ENCODE measurements at places on chromosomes 11 and 22.

GRCh38 chr11:94648789-94649188, 81.6 kb downstream of the PIWIL4 start:
- no peak for DNase-seq

DNA sequence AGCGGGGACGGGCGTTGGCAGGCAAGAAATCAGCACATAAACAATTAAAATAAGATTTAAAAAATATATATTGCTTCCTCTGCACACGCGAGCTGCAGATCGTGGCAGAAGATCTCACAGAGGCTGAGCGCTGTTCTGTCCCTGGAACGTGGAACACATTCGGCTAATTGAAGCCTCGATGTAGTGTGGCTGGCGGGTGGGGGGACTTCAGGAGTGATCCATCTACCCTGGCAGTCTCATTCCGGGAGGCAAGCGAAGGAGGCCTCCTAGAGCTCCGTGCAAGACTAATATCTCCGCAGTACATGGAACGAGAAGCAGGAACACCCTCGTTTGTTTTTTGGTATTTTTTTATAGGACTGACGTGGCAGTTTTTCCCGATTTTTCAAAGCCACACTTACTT, 402.4 kb downstream of the MN1 start:
- DNase-seq, result no peak

DNA sequence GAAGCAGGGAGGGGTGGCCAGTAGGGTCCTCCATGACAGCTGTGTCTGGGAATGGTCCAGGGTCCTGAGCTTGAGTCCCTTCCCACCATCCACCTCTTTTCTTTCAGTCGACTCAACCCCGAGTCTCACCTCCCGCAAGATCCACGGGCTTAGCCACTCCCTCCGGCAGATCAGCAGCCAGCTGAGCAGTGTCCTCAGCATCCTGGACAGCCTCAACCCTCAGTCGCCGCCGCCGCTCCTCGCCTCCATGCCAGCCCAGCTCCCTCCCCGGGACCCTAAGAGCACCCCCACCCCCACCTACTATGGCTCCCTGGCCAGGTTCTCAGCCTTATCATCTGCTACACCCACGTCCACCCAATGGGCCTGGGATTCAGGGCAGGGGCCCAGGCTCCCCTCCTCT, 81.9 kb downstream of the CEP164 start:
- no peak for DNase-seq

DNA sequence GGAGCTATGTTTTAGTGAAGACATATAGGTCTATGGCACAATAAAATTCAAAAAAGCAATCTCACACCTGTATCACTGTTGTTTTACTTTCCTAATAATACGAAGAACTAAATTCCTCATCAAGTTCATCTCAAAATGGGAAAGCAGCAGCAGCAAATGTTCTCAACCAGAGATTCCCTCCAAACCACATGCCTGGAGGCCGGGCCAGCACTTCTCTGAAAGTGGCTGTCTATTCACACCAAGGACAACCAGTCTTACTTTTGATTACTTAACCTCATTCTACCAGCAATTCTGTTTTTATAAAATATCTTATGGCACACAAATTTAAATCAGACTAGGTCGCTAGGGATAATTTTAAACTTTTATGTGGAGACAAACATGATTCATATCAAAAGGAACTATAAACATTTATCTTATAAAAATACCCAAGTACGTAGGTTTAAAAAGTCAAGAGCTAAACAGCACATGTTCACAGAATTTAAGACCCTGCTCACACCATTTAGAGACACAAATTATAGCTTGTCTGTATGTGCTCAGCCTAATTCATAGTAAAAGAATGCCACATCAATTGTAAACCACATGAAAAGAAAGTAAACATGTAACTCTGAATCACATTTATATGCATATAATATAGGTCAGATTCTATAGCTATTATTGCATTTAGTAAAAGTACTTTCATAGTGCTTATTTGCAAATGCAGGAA, 46.1 kb downstream of the RRAS2 start:
- no peak for DNase-seq

- DNase-seq, result no peak
These were observed 162.2 kb downstream of the ARHGAP42 start for GRCh38 chr11:100849009-100849900.

DNA sequence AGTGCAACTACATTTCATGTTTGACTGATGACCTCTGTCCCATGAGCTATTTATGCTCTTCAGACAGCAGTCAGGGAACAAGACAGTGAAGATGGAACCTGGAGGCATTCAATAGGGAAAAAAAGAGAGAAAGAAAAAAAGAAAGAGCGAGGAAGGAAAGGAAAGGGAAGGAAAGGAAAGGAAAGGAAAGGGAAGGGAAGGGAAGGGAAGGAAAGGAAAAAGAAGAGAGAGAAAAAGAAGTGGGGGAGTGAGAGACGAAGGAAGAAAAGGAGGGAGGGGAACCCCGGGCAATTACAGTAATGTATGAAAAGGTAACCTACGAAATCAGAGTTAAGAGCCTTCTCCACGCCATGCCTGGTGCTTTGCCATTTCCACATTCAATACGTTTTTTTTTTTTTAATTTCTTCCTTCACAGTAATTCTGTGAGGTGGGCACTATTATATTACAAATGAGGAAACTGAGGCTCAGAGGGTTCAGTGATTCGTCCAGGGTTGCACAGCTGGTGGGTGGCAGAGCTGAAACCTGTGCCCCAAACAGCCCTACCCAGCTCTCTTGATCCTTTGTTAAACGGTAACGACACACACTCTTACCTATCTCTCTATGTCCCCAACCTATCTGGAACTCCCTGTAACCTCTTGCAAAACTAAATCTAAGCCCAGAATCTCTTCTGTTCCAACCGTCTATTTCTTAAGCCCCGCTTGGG, 39.3 kb downstream of the ETS1 start:
- DNase-seq, result no peak

GRCh38 chr22:47849576-47849975, 1087.1 kb downstream of the TBC1D22A start:
- no peak for DNase-seq

GRCh38 chr11:19422276-19422675, 181.5 kb upstream of the E2F8 start:
- no peak for DNase-seq

GRCh38 chr11:46630237-46630636, 12.9 kb downstream of the ATG13 start:
- no peak for DNase-seq

DNA sequence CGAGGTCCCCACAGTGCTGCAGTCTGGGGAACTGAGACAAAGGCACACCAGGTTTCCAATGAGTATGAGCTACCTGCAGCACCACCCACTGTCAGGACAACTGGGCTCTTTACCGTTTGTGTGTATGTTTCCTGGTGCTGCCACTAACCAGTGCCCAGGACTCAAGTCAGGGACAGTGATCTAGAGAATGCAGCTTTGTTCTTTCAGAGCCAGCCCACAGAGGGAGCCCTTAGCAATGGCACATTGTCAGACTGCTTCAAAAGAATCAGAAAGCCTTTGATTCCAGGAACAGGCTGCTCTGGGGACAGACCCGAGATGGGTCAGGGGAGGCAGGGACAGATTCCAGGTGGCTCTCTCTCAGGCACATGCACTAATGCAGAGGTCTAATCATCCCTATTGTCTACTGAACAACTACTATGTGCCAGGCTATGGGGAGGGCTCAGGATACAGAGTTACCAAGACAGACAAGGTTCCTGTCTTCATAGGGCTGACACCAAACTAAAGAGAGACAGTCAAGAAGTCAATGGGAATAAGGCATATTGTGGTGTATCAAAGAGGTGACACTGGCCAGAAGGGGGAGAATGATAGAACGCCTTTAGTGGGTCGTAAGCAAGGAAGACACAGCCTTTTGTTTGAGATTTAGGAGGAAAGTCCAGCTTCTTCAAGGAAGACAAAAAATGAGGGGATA, 103.7 kb downstream of the VPREB1 start:
- DNase-seq, result no peak

DNA sequence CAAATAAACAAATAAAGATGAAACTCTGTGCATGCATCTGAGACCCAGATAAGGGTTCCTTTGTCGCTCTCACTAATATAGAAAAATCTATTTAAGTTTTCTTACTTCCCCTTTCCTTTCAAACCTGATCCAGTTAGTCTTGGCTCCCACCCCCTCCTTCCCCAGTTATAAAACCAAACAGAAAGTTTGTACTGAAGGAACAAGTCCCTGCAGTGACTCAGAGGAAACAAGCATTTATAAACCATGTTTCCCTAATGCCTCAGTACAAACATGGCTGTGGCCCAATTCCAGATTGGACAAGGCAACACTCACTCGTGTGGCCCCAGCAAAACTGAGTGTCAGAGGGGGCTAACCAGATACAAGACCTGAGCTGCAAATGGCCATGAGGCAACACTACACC, 65.5 kb upstream of the ARHGAP20 start:
- no peak for DNase-seq

DNA sequence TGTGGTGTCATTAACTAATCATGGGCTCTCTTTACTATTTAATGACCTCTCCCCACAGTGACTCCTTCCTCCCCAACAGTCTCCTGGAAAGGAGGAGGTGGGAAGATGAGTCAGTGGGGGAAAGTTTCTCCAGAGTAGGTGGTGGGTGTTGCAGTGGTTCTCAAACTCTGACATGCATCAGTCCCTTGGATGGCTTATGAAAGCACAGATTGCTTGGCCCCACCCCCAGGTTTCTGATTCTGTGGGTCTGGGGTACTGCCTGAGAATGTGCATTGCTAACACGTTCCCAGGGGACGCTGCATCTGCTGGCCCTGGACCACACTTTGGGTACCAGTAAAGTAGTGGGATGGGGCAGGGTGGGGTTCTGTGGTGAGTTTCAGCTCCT, 9.8 kb downstream of the CD82 start:
- DNase-seq, result no peak

DNA sequence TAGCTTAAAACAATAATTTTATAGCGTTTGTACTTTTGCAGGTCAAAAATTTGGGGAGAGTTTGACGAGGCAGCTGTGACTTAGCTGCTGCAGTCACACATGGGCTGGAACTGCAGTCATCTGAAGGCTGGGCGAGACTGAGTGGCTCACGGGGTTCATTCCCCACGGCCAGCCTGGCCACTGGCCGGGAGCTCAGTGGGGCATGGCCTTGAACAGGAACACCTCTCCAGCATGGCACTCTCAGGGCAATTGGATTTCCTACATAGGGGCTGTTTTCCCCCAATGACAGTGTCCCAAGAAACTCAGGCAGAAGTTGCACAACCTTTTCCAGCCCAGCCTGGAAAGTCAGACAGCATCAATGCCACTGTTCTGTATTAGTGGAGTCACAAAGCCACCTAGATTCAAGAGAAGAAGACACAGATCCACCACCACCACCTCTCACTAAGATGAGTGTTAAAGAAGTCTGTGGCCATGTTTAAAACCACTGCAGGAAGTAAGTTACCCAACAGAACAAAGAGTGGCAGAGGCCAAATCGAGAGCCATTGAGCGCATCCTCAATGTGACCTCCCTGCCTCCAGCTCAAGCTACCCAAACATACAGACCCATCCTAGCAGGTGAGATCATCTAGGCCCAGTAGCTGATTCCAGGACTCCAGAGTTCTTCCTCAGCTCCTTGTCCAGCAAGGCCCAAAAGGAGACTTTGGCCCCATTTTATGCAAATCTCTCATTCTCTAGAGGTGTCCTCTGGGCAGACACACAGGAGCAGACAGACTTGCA, 618.7 kb upstream of the CADM1 start:
- DNase-seq, result no peak

GRCh38 chr11:44615913-44616791, 50.7 kb downstream of the CD82 start:
- DNase-seq, result no peak

DNA sequence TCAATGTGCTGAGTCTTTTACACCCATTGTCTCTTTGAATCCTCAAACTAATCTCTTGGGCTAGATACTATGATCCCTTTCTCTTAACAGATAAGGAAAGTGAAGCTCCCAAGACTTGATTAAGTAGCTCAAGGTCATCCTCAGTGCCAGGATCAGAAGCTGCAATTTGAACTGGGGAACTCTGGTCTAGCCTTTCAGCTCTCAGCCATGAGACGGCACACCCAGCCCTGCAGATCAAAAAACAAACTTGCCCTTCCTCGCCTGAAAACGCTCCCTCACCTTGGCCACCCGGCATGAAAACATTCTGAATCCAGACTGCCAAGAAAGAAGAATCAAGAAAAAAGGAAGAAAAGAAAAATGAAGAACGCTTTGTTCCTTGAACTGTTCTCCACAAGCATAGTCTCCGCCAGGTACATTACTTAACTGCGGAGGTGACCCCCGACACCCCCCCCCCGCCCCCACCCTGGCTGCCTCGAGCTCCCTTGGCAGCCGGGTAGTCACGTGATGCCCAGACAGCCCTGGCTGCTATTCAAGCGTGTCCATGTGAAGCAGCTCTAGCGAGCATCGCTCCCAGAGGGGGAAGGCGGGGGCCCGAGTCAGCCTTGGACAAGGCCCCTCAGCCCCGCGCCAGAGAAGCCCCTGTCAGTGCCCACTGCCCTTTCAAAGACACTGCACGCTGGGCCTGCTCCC, 451.2 kb downstream of the MIAT start:
- peak; percentile 54 for DNase-seq

DNA sequence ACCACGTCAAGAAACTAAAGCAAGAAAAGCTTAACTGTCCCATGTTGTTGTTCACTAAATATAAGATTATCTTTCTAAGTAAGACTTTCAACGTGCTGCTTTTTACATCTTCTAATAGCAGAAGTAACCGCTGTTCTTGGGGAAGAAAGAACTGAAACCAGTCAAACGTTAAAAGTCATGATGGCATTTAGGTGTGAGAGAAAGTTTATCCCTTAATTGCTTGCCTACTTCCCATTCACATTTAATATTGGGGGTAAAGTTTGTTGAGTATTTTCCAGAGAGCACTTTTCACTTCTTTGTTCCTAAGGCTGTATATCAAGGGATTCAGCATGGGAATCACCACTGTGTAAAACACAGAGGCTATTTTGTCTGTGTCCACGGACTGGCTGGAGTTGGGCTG, 970 bp downstream of the OR5B21 start:
- DNase-seq, result no peak

GRCh38 chr11:113705871-113706655, at the start of gene TMPRSS5:
TMPRSS5 (minus strand) TSS chr11:113706308; CDS start chr11:113706224, 84 bp downstream.
- no peak for DNase-seq

GRCh38 chr11:109914809-109915653, 178.2 kb upstream of the ZC3H12C start:
- DNase-seq, result no peak

- DNase-seq, result no peak
These were observed 65.2 kb downstream of the ARFGAP3 start for GRCh38 chr22:42791721-42792452.

GRCh38 chr11:37370817-37371216, 772.8 kb upstream of the RAG2 start:
- DNase-seq, result no peak

- DNase-seq, result no peak
These were observed 32.1 kb downstream of the SYT13 start for GRCh38 chr11:45254070-45254469.

DNA sequence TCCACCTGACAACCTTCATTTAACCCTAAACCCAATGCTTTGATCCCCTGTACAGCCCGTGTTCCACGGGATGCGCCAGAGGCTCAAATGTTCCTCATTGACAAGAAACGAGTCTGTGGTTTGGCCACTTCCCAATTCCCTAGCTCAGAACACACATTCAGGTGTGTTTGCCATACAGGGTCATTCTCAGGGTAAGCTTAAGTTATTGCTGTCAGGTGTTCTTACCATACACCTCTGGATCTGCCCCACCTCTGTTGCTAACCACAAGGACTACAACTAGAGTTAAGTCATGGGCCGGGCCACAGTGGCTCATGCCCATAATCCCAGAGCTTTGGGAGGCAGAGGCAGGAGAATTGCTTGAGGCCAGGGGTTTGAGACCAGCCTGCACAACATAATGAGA, 45.6 kb upstream of the POLD3 start:
- DNase-seq, result no peak
